ENCODE measurements at places on chromosomes 4 and X.

GRCh38 chrX:50035126-50035525 is 112.7 kb downstream of the CLCN5 start:
- no peak for DNase-seq

GRCh38 chr4:99633772-99634171 is 23.9 kb downstream of the C4orf54 start:
- no peak for DNase-seq

DNA sequence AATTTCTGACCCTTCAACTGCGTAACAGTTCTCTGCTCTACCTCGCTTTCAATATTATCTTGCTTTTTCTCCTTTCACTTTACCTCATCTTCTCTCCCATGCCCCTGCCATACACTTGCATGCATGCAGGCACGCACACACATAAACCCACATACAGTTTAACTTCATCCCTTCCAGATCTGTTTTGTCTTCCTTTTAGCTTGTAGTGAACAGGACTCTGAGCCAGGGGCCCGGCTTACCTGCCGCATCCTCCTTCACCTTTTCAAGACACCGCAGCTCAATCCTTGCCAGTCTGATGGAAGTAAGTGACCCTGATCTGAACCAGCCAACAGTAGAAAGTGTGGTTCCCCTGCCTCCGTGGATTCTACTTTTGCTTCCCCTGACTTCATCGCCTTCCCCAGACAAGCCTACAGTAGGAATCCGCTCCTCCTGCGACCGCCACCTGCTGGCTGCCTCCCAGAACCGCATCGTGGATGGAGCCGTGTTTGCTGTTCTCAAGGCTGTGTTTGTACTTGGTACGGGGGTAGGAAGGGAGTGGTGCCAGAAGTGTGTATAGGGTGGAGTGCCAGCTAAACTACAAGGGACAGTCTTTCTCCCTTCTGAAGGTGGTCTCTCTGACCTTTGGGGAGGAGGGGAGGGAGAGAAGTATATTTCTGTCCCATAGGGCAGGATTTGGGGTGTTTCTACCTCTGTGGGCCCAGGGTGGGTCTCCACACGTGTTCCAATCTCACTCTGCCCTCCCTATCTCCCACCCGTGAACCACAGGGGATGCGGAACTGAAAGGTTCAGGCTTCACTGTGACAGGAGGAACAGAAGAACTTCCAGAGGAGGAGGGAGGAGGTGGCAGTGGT is 10.7 kb downstream of the MED12 start:
- no peak for DNase-seq

DNA sequence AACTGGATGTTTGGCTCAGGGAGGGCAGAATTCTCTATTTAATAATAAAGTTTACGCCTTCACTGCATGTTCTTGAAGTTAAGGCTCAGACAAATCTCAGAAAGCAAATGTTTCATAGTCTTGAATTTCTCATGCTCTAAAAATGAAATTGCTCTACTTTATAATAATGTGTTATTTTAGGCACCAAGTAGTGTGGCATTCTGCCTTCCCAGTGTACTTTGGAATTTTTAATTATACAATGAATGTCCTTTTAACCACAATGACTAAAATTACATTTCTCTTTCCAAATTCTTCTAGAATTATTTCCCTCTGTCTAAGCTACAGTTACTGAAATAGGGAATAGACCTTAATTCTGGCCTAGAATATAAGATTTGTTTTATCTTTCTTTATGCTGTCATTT is 97.9 kb upstream of the PDE5A start:
- no peak for DNase-seq

DNA sequence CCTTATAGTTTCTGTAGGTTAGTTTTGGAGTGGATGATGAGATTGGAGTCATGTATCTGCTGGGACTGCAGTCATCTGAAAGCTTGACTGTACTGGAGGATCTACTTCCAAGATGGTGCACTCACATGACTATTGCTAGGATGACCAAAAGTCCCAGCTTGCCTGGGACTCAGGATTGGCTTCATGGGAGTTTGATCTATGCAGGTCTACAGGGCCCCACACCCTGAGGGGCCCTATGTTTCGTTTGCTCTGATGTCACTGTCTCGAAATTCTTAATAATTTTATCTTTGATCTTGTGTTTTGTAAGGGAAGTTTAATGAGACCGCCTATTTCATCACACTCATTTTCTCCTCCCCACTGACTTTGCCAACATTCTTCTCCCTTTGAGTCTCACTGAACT is at the start of gene SMIM9:
TSS of gene SMIM9 (minus strand) at position 101 of the 400 bp plus-strand sequence. CDS start 3,806 bp downstream, outside the sequence.
- no peak for DNase-seq

- DNase-seq = no peak
Observed at GRCh38 chr4:532588-533317, 33.7 kb downstream of the PIGG start.

- DNase-seq = no peak
Observed at GRCh38 chr4:84497504-84498202, 1.4 kb downstream of the NKX6-1 start.

DNA sequence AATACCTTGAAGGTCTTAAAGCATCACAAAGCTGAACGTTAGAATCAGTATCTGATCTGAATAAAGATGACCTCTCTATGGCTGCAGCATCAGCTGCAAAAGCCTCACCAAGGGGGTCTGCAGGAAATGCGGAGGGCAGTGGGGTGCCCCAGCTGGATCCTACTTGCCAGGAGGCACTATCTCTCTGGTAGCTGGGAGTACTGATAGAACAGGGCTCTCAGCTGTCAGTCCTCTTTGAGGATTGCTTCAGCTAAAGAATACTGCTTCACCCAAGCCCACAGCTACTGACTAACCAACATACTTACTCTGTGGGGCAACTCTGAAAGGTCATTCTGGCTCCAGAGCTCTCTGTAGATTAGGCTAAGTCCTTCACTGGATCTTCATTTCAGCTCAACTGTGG is 112.5 kb upstream of the ZFP42 start:
- DNase-seq = no peak

DNA sequence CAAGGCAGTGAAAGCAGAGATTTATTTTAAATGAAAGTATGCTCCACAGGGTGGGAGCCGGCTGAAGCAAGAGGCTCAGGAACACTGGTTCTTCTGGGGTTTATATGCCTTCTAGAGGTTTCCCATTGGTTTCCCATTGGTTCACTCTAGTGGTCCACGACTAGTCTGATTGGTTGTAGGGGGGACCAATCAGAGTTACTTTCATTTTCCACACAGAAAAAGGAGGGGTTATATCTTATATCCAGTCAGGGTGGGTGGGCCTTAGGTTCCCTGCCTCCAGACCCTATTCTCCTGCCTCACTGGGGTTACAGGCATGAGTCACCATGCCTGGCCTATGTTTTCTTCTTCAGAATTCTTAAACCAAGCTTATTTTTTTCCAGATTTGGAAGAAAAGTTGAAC is 101.6 kb downstream of the KLHL8 start:
- no peak for DNase-seq

- no peak for DNase-seq
Observed at GRCh38 chr4:65623506-65623905, 46.8 kb downstream of the EPHA5 start.

DNA sequence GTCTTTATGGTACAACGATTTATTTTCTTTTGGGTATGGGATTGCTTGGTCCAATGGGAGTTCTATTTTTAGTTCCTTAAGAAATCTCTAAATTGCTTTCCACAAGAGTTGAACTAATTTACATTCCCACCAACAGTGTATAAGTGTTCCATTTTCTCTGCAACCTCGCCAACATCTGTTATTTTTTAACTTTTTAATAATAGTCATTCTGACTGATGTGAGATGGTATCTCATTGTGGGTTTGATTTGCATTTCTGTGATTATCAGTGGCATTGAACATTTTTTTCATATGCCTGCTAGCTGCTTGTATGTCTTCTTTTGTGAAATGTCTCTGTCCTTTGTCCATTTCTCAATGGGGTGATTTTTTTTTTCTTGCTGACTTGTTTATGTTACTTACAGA is 42.8 kb downstream of the UCHL1 start:
- no peak for DNase-seq

DNA sequence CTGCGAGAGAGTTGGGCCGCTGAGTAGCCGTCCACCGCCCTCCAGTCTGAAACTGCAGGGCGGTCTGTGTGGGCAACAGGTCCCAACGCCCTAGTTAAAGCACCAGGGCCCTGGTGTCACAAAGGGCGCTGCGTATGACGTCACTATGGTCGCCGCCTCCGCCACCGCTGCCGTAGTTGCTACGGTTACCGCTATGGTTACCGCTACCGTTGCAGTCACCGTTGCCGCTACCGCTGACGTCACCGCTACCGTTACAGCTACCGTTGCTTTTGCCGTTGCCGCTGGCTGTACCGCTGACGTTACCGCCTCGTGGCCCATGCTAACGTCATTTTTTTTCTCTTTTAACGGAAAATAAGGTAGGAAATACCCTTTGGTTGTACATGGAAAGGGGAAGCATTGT is at the start of gene PPP1R2C:
TSS of gene PPP1R2C (minus strand) at position 68 of the 400 bp plus-strand sequence. CDS start 84 bp downstream, outside the sequence.
- no peak for DNase-seq

DNA sequence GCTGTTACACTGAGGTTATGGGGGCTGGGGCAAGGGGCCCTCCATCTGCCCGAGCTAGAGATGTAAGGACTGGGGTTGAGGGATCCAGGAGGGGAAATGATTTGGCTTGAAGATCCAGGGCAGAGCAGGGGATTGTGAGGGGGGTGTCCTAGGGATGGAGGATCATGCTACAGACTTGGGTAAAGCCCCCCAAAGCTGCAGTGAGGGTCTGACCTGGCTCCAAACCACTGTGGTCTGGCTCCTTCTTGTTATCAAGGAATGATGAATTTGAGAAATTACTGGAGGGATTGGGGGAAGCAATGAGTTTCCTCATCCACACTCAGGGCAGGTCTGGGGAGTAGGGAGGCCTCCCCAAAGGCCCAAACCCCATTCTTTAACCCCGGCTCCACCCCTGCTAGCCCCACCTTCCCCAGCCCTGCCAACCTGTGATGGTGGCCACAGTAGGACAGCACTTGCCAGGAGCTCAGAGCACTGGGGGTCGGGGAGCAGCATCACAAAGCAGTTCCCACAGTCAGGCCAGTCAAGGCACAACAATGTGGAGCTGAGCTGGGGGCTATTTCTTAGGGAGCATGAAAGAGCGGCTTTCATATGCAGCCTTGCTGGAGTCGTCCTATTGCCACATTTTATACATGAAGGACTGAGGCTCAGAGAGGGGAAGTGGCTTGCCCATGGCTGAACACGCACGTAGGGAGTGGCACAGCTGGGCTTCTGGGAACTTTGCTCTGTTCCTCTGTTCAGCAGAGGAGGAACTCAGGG is 165.5 kb downstream of the EFNB1 start:
- DNase-seq = no peak

- DNase-seq = no peak
Observed at GRCh38 chr4:151854731-151855130, 93.9 kb upstream of the GATB start.

GRCh38 chr4:81146466-81146865 is 68.6 kb downstream of the PRKG2 start:
- no peak for DNase-seq

DNA sequence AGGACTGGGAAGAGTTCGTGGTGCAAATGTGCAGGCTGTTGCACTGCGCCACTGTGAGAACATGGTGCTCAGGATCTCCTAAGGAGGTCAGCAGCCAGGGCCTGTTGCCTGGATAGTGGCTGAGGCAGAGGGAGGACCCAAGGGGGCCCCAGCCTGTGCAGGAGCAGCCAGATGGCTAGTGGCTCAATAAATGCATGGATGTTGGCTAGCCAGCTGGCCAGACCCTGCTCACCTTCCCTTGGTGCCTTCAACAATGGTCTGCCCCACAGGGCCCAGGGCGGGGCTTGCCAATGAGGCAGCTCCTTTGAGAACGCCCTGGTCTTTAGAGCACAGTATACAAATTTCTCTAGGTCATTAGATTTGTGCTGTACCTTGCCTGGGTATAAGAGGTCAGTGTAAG is 67.4 kb downstream of the TNIP2 start:
- no peak for DNase-seq

GRCh38 chr4:72842323-72842722 is 227.2 kb downstream of the COX18 start:
- no peak for DNase-seq

DNA sequence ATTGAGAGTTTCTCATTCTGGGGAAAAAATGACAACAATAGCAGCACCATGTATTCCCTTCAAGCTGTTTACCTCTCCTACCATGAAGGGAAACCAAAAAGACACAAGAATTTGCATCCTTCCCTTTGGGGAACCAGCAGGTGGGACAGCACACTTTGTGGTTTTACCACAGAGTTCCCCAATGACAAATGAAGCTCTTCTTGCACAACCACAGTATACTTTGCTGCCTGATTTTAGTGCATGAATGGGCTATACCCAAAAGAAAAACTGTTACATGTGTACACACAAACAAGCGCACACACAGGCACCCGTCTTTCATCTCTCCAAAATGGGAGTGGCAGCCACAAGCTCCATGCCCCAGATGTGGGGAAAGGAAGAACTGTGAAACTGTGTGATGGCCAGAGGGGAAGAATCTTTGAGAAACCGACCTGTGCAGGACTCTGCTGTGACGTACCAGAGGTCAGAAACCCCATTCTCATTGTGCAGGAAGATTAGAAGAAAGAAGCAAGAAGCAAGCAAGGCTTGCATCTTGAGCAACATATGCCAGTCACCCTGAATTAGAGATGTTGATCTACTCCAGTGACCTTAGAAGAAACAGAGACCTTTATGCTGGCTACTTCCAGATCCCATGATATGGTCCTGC is 2.7 kb upstream of the MAML3 start:
- no peak for DNase-seq

DNA sequence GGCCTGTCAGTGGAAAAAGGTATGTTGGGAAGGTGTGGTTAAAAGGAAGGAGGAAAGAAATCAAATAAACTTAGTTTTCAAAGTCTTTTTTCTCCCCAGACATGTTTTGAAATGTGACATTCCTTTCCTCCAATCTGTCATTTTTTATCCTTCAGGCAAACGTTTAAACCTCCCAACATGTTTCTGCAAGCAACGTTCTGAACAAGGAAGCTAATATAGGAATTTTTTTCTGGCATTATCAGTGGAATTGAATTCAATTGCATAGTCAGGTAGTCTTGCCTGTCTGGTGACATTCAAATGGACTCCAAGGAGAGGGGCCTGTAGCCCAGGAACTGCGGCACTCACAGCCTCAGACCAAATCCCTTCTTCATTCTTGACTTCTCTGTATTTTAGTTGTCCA is 30.0 kb upstream of the RASSF6 start:
- DNase-seq = no peak

DNA sequence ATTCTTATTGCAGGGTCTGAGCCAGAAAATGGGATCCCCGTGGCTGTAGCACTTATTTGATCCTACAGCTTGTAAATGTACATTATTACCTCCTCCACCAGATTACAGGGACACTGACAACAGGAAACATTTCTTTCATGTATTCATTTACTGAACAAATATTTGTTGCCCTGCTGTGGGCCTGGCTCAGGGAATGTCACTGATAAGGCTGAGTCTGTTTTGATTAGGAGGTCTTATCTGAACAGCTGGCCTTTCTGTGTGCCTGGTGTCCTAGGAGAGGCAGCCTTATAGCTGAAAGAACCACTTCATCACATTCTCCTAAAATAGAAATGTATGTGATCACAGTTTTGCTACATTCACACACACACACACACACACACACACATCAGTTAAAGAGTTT is 45.5 kb upstream of the PROM1 start:
- no peak for DNase-seq

- DNase-seq = no peak
Observed at GRCh38 chr4:150315691-150316090, 237.4 kb downstream of the DCLK2 start.

Measured in T1000 (cell line).